HFFc6 (cell line): ENCODE measurements at places on chromosomes 4 and X. TPM values are rescaled to one million over a fixed set of nuclear protein-coding genes. Genes with fewer than 3 reads are reported as not detected.

The MAGEA2B gene
- not detected in 2 replicates for total RNA-seq

The GLUD2 gene
- 0.25 to 0.45 TPM (median 0.40 TPM) in 3 replicates for total RNA-seq

The ETDA gene
- total RNA-seq: not detected in 3 replicates

The MAP7D2 gene
- total RNA-seq: 0.32 to 0.40 TPM (median 0.39 TPM) in 3 replicates

The CASK gene
- total RNA-seq: 28.6 and 34.7 TPM in 2 replicates

The LUZP4 gene
- total RNA-seq: not detected in 3 replicates
